ENCODE measurements at places on chromosomes 1 and 21. TPM values are rescaled to one million over a fixed set of nuclear protein-coding genes. Genes with fewer than 3 reads are reported as not detected.
A peak's percentile ranks its signal among the peaks of the same experiment; 100 is the strongest.

- DNase-seq, result no peak
These were observed 24.2 kb downstream of the PCAT6 start for GRCh38 chr1:202834771-202835547.

HMGN2 gene
- total RNA-seq, result 381 TPM

GRCh38 chr1:203480525-203481084, 5.0 kb downstream of the PRELP start:
- DNase-seq, result peak; percentile 81

PTGER3 gene
- 2.2 TPM for total RNA-seq

KCNH1 gene
- total RNA-seq, result not detected

GRCh38 chr1:162168261-162168660, 98.8 kb downstream of the NOS1AP start:
- DNase-seq, result no peak

- DNase-seq, result no peak
These were observed 343.0 kb downstream of the USP25 start for GRCh38 chr21:16072737-16073136.

GRCh38 chr21:15841856-15842564, 112.2 kb downstream of the USP25 start:
- DNase-seq, result no peak

DNA sequence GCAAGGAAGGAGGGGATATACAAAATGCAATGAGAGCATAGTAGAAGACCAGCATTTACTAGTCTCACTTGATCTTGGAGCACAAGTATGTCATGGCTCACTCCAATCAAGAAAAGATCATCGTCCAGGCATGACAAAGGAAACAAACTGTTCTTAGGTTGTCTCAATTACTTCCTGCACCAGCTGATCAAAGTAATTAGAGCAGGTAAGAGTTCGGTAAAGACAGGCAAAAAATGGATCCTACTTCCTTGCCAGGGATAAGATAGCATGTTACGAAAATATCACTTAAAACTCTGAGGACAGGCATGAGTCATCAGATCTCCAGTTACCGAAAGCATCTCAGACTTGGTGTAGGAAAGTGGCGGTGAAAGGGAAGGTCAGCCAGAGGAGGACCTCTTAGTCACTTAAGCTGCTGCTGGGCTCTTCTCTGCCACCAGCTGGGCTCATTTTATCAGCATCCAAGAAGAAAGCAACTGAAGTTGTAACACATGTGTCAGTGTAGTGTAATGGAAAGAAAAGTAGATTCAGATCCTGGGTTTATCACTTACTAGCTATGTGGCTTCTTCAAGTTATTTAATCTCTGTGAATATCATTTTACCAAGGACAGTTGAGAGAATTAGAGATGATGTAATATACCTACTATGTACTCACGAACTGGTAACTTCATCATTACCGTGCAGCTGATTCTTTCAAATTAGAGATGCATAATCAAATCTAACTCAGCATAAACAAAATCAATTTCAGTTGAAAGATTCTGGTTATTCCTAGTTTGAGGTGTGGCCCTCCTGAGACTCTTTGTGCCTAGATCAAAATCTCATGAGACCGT, 46.8 kb downstream of the XCL1 start:
- no peak for DNase-seq

Data from ovary (tissue), 10 donors.